ENCODE measurements at places on chromosomes 6 and 20.

DNA sequence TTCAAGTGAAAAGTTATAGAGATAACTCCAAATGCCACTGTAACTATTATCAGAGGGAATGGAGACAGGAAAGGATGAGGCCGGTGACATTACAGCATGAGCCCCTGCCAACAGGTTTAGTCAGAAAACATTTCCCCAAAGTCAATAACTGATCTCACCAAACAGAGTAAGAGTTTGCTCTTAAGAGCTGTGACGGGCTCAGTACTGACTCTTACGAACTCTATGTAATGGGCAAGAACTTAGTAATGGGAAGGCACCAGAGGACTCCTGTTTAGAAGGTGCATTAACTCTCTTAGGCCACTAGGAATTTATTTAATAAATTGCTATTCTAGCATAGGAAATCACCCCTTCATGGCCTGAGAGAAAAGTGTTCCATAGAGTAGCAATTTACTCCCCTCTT, 76.8 kb downstream of the SAMD5 start:
- DNase-seq = no peak

- DNase-seq = no peak
Observed at GRCh38 chr6:69985180-69985579, 118.8 kb downstream of the COL19A1 start.

DNA sequence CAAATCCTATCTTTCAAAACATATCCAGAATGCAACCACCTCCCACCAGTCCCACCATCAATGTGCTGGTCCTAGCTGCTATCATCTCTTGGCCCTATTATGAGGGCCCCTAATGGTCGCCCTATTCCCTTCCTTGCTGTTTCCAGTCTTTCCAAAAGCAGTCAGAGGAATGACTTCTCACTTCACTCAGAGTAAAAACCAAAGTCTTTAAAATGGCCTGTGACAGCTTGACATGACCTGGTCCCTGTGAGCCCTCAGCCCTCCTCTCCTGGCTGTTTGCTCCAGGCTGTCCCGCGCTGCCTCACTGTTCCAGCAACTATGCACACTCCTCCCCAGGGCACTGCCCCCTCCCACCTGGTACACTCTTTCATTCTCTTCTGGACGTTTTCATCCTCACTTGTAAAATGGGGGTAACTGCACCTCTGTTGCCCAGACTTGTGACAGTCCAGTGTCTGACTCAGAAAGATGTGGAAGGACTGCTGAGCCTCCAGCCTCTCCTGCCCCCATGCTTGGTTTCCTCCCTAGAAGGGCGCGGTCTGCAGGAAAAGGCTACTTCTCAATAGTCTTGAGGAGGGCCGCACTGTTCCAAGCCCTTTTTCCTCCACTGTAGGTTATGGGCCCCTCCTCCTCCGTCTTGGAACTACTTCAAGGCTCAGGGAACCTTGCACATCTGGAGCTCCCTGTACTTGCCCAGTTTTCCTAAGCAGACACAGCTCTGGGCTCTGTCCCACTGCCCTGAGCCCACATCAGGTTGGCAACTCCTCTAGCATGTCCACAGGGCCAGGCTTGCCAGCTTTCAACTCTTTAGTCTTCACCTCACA, 64.7 kb downstream of the MYH7B start:
- DNase-seq = no peak

DNA sequence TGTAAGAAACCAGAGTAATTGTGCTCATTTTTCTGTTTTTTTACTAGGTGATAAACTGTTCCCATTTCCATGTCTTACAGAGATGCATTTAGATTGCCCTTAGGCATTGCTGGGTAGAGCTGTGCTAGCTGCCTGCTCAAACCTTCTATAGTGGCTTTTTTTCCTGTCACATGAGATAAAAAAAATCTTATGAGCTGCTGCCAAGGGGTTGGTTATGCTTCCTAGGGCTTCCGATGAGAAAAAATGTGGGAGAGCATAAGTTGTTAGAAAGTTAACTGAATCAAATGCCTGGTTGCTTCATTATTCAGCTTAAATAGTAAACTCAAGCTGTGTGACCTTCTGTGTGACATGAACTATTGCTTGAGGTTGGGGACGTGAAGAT, 50.0 kb upstream of the NOX3 start:
- DNase-seq = no peak

DNA sequence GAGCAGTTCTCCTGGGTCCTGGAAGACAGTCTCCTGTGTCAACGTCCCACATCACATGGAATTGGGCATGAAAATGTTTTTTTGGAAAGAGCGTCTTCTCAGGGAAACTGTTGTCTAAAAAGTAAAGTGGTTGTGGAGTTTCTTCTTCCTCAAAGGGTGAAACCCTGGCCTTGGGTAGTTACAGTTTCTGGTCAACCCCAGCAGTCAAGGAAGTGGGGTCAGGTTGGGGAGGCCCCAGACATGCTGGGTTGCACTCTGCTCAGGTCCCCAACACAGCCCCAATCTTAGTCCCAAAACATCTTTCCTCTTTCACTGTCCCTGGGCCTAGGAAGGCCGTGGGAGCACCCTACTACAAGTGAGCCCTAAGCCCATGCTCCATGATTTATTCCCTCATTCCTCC, 996 bp upstream of the NFKBIE start:
- no peak for DNase-seq

- DNase-seq = no peak
Observed at GRCh38 chr6:20455251-20455940, 53.7 kb downstream of the E2F3 start.

DNA sequence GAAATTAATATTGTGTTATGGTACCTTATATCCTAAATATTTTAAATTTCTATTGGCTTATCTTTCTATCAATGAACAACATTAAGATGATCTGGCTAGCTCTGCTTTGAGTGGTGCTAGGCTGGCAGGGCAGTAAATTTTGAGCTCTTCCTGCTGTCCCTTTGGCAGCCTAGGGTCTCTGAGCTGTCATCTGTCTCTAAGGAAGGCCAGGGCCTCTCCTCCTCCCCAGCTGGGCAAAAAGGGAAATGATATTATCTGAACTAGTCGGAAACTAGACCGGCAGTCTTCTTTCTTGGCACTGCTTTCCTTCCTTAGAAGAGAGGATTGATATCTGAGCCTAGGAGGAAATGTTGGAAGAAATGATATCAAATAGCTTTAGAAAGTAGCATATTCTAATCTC, 176.7 kb upstream of the BTBD3 start:
- DNase-seq = no peak

DNA sequence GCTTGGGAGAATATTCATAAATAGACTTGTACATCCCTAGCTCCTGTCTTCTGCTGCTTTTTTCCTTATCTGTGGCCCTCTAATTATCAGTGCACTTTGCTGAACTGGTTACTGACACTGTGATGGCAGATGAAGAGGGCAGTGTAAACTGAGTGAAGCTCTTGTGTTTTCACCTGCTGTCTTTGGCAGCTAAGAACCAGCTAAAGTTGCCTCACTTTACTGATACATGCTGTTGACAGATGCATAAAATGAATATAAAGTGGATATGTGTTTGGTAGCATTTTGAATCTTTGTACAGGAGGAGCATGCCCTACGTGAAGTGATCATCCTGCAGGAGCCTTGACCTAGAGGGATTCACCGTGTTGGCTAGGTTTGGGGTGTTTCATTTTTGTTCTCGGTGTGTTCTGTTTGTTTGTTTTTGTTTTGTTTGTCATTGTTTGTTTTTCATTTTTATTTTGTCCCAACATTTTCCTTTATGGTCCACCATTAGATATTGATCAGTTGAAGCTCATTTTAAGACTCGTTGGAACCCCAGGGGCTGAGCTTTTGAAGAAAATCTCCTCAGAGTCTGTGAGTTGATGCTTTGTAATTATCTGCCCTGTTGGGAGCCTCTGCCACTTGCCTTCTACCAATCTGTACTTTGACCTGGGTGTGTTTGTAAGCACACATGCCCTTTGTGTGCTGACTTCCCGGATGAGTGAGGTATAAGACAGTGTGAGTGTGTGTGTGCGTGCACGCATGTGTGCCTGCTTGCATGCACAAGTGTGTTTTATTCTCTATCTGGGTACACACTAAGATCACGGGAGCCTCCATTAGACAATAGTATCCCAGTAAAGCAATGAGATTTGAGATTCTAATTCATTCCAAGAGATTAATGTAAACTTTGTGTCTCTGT, 34.6 kb upstream of the MAPK13 start:
- no peak for DNase-seq

DNA sequence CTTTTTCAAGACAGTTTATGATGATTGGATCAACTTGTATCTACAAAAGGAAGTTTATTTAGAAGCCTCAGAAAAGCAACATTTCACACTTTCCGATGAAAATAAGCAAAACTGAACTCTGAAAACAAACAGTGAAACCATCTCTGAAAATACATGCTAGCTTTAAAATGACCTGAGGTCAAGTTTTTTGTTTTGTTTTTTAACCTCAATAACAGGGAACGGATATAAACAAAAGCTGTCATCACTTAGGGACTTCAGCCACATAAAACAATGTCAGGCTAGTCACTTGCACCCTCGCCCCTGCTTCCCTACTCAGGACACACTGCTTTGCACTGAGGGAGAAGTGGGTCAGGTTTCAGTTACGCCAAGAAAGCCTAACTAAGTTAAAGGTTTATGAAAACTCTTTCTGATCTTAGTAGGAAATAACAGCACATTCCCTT, 11.6 kb downstream of the BACH2 start:
- DNase-seq = no peak

DNA sequence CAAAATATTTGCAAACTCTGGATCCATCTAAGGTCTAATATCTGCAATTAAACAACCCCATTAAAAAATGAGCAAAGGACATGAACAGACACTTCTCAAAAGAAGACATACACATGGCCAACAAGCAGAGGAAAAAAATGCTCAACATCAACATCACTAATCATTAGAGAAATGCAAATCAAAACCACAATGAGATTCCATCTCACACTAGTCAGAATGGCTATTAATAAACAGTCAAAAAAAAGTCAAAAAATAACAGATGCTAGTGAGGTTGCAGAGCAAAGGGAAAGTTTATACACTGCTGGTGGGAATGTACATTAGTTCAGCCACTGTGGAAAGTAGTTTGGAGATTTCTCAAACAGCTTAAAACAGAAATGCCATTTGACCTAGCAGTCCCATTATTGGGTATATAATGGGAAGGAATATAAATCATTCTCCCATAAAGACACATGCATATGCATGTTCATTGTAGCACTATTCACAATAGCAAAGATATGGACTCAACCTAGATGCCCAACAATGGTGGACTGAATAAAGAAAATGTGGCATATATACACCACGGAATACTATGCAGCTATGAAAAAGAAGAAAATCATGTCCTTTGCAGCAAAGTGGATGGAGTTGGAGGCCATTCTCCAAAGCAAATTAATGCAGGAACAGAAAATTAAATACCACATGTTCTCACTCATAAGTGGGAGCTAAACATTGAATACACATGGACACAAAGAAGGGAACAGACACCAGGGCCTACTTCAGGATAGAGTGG, 9.1 kb downstream of the ZNFX1 start:
- no peak for DNase-seq

- no peak for DNase-seq
Observed at GRCh38 chr20:24778585-24779031, 170.5 kb upstream of the CST7 start.

DNA sequence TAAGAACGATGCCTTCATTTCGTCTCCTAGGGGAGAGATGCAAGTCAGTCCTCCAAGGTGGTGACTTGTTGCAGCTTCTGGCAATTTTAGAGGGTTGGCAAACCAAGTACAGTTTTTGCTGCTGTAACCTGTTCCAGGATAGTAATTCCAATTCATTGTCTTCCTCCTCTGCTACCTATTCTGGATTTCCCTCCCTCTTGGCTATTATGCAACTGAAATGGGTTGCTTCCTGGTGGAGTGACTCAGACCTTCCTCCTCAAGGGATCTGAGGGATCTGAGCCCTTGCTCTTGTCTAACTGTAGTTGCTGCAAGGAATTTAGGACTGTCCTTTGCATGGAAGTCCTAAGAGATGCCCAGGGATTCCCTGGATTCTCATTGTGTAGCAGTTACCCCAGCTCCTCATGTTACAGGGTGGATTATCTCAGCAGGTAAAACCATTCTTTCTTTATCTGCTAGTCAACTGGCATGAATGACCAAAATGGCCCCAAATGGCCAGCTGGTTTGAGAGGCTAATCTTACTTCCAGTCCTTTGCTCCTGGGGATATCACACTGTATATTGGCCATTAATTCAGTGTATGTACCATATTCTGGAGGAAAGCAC, 17.6 kb upstream of the ELMO2 start:
- DNase-seq = no peak

DNA sequence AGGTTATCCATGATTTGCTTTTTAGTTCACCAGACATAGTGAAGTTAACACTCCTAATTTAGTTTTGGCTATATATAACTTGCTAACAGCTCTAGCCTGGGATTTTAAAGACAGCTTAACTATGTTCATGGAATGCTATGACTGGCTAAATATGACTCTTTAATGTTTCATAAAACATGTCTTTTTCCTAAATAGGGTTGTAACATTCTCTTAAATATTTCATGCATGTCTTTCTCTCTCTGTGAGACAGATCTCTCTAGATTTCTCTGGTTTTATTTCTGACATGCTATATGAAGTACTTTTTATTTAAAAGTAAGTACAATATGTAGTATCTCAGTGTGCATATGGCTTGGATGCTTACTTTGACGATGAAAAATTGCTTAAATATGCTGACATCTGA, 35.7 kb downstream of the MACROD2 start:
- DNase-seq = no peak

GRCh38 chr6:24099181-24099580, 26.8 kb upstream of the NRSN1 start:
- no peak for DNase-seq

DNA sequence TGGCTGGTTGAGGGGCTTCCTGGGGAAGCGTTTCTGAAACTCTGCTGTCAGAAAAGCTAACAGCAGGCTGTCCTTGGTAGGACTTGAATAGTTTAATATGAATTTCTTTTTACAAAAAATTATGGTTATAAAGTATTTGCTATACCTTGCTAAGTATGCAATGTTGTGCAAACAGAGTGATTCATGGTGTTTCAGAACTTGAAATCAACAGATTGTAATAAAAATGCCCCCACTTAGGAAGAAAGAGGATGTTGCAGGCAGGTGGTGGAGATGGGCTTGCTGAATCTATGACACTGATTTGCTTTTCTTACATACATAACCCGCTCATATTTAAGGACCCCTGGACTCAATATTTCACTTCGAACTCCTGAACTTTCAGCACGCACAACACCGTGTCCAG, 211.6 kb downstream of the THBS2 start:
- DNase-seq = no peak

DNA sequence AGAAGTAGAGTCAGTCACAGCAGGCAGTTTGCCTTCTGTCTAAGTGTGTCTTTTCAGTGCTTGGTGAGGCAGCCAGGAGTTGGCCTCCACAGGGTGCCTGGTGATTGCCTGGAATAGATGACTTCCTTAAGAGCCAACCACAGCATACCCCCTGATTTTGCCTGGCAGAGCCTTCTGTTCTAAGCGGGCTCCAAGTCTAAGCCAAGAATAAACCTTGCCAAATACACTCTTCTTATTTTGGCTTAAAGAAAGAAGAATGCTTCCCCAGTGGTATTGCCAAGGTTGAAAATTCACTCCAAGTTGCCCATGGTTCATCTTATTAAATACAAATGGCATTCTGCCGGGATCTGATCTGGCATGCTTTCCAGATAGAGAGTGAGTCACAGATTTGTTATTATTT, 1424.8 kb upstream of the EYS start:
- DNase-seq = no peak

Measured in activated CD8-positive, alpha-beta memory T cell treated with anti-CD3 and anti-CD28 coated beads for 4 hours (primary cell).